NCI-H774 (cell line): ENCODE measurements at places on chromosomes 2 and 18.

- no peak for DNase-seq
These were observed 211.6 kb upstream of the SP5 start for GRCh38 chr2:170503563-170503962.

- DNase-seq: no peak
These were observed 115.9 kb upstream of the CD302 start for GRCh38 chr2:159913900-159914299.

- DNase-seq: peak; percentile 19
These were observed 456 bp downstream of the DOK1 start for GRCh38 chr2:74554820-74555531.

DNA sequence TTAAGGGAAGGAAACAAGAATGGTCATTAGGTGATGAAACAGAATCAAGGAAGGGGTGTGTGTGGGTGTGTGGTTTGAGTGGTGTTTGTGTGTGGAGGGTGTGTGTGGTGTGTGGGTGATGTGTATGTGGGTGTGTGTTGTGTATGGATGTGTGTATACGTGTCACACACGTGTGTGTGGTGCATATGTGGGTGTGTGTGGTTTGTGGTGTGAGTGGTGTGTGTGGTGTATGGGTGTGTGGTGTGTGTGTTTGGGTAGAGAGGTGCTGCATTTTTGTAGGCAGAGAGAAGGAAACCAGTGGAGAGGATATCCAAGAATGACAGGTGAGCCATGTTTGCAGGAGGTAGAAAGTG lies 1.1 kb upstream of the CEP192 start:
- DNase-seq: no peak

DNA sequence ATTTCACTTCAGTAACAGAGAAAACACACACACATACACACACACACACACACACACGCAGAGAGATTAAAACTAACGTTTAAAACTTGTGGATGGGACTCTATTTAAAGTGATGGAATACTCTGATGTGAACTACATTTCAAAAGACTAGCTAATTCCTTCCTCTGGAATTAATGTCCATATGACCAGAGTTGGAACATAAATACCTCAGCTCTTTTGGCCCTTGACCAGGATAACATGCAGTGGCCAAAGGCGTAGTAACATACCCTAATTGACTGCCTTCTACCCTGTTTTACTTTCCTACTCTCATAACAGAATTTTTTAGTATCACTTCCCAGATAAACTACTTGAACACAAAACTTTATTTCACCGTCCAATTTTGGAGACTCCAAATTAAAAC lies 671.3 kb upstream of the CHAC2 start:
- no peak for DNase-seq

DNA sequence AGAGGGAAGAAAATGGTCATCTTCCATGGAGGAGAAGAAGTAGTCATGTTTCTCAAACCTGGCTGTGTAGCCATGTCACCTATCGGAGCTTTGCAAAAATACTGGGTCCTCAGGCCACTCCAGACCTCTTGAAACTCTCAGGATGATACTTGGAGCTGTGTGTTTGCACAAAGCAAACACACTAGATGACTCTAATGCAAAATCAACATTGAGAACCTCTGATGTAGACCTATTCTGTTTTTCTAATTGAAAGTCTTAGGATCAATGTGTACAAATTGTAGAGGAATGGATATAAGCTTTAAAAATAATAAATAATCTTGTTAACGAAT lies 444.3 kb downstream of the RND3 start:
- DNase-seq: peak; percentile 29

- no peak for DNase-seq
These were observed 608.9 kb downstream of the SUCLG1 start for GRCh38 chr2:83850071-83850725.

DNA sequence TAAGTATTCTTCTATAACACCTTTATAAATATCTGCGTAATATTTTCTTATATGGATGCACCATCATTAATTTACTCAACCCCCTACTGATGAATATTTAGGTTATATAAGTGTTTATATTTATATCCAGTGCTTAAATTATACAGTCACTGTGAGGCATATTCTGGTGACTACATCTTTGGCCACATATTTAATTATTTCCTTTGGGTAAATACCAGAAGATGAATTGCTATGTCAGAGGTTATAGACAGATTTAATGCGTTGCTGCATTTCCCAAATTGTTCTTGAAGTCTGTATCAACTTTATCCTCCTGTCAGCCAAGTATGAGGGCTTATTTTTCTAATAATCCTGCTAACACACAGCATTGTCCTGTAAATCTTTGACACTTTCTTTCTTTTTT lies 18.7 kb downstream of the DYSF start:
- DNase-seq: no peak

DNA sequence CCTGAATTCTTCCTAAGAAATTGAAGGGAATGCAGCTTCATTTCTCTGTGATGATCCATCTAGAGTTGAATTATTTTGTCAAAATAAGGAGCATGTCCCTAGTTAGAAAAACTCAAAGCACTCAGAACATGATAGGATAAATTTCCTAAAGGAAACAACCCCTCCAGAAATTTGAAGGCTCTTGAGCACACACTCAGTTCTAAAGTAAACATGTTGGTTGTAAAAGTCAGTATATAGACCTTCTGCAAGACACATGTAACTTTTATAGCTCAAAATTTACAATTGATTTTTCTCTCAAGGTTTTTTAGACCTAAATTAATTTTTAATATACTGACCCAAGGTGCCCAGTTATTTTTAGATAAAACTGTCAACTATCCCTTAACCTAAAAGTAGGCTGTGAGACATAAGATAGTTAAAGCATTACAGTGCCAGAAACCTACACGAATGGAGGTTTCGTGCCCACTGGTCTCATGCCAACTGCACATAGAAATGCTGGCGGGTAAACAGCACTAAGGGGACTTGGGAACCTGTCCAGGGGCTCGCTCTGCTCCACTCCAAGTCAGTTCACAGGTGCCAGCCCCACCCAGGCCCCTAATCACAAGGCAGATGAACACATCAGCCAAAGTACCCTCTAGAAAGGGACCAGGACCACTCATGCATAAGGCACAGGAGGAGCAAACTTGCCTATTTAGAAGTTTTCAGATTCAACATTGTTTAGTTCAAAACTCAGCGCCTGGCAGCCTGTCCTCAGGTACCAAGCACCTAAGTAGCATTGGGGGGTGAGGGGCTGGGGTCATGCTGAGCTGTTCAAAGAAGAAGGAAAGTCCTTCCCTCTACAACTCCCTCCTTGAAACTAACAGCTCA lies 106.5 kb downstream of the SMC6 start:
- peak; percentile 13 for DNase-seq

DNA sequence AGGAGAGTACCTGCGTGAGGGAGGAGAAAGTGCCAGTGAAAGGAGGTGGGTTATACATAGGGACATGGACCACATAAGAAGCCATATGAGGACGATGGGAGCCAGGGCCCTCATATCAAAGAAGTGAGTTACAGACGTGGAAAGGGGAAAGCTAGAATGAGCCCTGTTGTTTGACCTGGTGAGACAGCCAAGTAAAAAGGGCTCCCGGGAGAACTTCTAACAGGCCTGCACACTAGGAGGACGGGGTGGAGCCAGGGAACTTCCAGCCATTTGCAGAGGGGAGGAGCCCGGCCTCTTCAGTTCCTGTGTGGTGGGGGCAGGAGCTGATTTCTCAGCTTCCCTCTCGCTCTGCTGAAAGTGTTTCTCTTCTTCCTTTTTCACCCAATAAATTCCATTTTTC lies 84.1 kb upstream of the SLC66A3 start:
- DNase-seq: no peak

DNA sequence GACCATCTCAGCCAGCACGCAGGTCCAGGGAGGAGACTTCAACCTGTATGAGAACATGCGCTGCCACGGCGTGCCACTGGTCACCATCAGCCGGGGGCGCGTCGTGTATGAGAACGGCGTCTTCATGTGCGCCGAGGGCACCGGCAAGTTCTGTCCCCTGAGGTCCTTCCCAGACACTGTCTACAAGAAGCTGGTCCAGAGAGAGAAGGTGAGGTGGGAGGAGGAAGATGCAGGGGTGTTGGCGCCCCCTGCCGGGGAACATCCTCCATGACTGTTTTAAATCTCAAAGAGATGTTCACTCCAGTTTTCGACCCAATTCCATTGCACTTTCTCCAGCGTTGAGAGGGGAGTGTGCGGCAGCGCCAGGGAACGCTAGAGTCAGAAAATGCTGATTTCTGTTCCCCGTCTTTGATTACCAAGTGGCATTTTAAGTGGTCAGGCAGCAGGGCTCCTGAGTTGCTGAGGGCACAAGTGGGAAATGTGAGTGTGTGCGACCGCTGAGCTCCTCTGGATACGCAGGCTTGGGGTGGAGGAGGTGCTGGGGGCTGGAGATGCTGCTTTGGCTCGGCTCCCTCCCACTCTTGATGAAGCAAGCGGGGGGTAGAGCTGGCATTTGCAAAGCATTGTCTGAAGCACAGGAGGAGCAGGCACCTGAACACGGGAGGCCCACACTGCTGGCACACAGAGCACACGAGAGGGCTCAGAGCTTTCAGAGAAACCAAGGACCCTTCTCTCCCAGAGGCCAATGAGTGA lies 27.7 kb upstream of the MAPRE3 start:
- peak; percentile 6 for DNase-seq

DNA sequence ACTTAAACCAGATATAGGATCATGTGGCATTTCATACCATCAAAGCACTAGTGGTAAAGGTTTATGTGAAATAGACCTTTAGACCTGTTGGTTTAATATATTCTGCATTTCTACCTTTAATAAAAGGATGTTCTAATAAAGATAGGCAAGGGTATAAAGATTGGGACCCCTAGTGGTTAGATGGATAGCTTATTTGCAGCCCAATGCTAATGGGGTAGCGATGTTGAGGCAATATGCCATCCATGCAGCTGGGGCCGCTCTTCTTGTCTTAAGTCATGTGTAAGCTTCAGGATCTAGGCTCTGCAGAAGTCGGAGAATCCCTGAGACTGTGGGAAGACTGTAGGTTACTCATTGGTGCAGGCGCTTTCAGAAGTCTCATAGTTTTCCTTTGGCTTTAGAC lies 114.9 kb downstream of the ICOS start:
- DNase-seq: no peak

DNA sequence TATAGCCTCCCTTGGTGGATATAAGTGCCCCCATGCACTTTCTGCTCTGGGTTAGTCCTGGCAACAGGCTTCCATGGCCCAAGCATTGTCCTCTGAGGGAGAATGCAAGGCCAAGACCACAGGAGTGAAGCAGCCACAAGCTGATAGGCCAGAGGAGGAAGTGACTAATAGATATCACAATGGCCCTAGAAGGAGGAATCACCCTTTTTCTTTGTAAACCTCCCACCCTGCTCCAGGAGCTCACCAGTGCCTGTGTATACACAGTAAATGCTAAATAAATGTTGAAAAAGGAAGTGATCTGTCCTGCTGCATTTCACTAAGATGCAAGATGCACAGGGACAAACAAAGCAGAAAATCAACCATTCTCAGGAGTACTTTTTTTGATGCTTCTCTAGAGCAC lies 49.7 kb upstream of the ABCA12 start:
- no peak for DNase-seq

- no peak for DNase-seq
These were observed 55.8 kb downstream of the AP1S3 start for GRCh38 chr2:223781560-223781959.

DNA sequence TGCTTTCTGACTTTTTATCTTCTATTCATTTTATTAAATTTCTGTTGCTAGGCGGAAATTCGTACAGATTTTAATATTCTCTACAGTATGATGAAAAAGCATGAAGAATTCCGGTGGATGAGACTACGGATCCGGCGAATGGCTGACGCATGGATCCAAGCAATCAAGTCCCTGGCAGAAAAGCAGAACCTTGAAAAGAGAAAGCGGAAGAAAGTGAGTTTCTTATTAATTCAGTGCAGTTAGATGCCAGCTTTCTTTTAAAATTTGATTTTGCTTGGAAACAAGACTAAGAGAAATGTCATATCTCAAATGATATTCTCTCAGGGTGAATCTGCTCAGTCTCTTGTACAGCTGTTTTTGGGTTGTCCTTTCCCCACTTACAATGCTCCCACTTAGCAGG lies 84.3 kb downstream of the MGAT5 start:
- no peak for DNase-seq

DNA sequence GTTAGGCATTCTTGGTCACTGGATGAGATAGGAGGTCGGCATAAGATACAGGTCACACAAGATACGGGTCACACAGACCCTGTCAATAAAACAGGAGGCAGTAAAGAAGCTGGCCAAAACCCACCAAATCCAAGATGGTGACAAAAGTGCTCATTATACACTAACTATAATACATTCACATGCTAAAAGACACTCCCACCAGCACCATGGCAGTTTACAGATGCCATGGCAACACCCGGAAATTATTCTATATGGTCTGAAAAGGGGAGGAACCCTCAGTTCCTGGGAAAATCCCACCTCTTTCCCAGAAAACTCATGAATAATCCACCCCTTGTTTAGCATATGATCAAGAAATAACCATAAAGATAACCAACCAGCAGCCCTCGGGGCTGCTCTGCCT lies 56.0 kb upstream of the PTPRM start:
- no peak for DNase-seq

DNA sequence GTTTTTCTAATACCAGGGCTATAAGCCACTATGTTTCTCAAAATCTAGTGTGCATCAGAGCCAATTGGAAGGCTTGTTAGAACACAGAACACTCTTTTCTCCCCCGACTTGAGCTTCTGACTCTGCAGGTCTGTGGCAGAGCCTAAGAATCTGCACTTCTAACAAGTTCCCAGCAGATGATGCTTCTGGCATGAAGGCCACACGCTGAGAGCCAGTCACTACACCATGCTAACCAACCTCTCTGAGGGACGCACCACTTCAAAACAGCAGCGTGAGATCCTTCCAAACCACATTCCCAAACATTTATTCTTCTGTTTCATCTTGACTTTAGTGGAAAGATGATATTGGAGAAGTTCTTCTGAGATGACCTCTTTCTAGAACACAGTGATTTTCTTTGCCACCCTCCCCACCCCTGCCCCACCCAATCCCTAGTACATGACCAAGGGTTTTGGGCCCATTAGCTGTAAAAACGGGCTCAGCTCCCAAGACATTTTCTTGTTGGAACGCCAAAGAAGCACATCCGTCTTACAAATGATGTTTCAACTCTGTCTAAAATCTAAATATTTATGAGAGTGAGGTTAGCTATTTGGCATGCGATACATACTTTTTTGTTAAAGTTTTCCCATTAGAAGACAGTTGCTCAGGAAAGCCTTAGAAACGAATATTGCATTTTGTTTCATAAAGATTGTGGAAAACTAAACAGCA lies 391.9 kb downstream of the TMEM182 start:
- no peak for DNase-seq

- no peak for DNase-seq
These were observed 16.1 kb upstream of the ANKRD53 start for GRCh38 chr2:70962211-70962884.

- no peak for DNase-seq
These were observed at the start of gene PRSS56 for GRCh38 chr2:232519581-232520438. Gene PRSS56 (plus strand): TSS chr2:232520388. CDS start chr2:232520599, 211 bp downstream.

DNA sequence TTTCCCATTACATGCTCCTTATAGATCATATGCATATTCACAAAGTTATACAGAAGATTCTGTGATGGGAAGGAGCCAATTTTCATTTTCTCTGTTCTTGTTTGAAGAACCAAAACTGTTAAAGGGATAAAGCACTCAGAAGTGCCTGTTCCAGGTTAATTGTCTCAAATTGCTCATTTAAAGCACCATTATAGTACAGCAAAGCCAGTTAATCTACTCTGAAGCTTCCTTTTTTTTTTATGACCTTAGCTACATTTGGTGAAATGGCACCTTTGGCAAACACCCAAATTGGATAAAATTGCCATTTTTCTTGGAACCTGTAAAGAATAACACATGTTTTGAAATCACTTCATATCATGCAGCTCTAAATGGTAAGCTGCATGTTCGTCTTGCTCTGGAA lies 1092.3 kb downstream of the BCL11A start:
- DNase-seq: no peak
